ENCODE measurements at places on chromosomes 16 and 17.

- DNase-seq = no peak
Measured at GRCh38 chr17:71011391-71011790, 842.1 kb downstream of the KCNJ2 start.

GRCh38 chr17:29579866-29580771 is 9.3 kb downstream of the GIT1 start:
- peak; percentile 68 for DNase-seq

DNA sequence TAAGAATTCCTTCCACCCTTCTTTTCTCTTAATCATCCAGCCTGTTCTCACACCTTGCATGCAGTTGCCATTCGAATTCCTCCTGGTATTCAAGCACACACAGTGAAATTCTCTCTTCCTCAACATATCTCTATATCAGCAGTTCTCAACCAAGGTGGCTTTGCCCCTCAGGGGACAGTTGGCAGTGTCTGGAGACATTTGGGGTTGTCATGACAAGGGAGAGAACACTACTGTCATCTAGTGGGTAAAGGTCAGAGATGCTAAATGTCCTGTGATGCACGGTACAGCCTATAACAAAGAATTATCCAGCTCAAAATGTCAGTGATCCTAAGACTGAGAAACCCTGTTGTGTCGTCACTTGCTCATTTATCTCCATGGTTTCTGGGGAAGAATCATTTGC is 94.8 kb upstream of the CPHXL start:
- no peak for DNase-seq

DNA sequence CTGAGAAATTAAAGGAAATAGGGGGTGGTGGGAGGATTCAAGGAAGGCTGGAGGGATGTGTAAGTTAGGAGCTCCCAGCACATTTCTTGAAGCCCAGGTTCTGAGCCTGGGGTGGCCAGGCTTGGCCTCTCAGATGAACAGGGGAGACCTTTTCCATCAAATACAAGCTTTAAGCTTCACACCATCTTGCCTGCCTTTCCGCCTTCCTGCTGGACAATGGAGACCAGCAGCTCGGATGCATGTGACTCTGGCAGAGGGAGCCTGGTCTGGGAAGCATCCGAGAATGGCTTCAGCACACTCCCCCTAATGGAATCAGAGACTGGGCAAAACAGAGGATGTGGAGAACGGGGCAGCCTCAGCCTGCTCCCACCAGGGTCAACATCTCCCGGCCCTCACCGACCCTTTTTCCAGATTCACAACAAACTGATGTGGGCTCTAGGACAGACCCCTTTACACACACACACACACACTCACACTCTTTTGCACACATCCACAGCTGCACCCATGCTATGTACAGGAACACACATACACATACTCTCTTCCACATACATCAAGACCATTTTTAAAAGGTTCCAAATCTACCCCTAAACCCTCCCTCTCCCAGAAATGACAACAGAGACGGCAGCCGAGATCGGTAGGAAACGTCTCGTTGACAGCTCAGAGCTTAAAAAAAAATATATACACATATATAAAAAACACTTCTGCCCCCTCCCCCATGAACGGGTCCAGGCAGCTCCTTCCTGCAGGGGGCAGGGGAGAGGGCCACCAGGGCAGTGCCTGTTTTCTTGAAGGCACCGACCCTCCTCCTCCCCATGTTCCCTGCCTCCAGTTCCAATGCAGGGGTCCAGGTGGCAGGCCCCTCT is 6.5 kb upstream of the ATXN7L3 start:
- no peak for DNase-seq

DNA sequence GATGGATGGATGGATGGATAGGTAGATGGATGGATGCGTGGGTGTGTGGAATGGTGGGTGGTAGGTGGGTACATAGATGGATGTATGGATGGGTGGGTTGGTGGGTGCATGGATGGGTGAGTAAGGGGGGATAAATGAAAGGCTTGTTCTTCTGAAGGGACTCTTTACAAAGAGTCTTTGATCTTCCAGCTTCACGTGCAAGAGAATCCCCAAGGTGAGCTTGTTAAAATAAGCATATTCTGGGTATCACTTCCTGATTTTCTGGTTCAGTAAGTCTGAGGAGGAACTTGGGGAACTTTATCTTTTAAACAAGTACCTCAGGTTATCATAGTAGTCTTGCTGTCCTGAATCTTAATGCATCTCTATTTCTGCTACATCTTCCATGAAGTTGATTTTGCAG is 639.1 kb downstream of the MAF start:
- DNase-seq = no peak

- no peak for DNase-seq
Measured at GRCh38 chr17:44661835-44662234, 5.6 kb downstream of the MEIOC start.

DNA sequence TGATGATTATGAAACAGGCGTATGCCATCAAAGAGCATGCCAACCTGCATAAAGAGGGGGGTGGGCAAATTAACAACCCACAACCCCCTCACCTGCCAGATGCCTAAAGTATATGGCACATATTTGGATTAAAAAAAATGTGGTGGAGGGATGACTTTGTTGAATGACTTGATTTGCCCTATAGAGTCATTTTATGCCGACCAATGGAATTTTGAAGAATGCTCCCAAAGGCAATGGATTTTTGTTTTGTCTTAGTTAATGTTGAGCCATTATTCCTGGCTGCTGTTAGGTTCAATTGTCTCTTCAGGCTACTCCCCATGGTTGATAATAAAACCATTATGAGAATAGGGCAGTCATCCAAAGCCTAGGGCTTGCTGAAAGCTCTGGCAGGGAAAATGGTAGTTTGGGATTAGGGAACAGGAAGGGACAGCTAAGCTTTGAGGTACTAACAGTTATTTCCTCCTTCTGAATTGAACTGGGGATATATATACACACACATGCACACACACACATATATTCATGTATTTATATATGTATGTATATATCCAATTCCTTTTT is 5.8 kb upstream of the CHCT1 start:
- no peak for DNase-seq

DNA sequence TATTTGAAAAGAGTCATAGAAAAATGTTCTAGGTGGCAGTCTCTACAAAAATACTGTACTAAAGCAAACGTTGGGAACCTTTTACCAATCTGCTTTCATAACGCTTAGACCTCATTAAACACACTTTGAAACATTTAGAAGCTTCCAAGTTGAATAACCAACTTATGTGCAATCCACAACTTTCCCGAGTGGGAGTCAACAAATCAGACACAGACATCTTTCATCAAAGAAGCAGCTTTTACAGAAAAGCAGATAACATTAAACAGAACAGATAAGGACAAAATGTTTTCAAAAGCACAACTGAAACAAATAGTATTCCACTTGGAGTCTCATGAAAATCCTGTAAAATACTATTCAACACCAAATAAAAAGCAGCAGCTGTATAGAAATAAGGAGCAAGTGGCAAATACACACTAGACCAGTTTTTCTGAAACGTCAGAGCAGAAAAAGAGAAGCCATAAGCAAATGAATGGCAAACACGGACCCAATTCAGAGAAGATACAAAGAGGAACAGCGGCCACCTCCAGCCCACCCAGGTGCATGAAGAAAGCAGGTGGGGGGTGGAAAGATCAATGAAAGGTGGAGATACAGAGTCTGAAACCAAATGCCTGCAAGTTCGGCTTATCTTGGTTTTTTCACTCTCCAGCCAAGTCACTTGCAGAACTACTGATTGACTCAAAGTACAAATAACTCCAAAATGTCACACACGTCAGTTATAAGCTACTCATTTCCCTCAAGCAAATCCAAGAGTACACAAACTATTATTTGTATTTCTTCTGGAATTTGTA is 18.4 kb upstream of the FBF1 start:
- no peak for DNase-seq

DNA sequence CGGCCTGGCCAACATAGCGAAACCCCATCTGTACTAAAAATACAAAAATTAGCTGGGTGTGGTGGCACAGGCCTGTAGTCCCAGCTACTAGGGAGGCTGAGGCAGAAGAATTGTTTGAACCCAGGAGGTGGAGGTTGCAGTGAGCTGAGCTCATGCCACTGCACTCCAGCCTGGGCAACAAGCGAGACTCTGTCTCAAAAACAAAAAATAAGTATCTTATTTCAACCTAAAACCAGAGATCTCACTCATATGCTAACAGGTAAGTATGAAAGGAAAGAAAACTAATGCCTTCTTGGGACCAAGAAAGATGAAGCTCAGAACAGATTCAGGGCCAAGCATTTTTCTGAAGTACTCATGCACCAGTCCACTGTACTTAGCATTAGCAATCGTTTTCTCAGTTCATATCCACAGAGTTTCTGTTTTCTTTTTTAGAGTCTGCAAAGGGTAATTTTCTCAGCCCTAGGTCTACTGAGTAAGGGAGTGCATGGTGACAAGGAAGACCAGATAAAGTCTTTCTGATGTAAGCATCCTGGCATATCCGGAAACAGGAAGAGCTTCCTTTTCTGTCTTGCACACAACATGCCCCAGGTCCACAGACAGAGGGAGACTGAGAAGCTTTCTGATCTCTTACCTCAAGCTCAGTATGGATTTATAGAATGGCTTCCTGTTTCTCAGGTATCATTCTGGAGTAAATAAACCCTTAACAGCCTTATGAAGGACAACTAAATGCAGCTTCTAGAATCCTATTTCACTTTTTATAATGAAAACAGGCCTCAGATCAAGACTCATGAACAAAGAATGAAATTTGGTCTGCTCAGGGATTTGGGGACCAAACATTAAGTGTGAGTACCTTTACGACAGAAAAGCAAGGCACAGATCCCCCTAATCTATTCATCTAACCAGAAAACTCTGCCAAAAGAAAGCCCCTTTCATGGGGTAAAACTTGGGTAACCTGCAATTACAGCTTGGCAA is 38.7 kb upstream of the FOXJ1 start:
- no peak for DNase-seq

DNA sequence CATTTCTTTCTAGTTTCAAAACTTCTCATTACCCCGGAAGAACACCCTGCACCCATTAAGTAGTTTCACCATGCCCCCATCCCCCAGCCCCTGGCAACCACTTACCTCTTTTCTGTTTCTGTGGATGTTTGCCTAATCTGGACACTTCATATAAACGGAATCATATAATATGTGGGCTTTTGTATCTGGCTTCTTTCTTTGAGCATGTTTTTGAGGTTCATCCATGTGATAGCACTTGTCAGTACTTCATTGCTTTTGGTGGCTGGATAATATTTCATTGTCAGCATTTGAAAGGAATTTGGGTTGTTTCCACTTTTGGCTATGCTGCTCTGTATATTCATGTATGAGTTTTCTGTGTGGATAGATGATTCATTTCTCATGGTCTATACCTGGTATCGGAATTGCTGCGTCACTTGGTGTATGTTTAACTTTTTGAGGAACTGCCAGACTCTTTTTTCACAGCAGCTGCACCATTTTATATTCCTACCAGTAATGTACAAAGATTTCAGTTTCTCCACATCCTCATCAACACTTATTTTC is 30.0 kb upstream of the SLC5A10 start:
- no peak for DNase-seq

DNA sequence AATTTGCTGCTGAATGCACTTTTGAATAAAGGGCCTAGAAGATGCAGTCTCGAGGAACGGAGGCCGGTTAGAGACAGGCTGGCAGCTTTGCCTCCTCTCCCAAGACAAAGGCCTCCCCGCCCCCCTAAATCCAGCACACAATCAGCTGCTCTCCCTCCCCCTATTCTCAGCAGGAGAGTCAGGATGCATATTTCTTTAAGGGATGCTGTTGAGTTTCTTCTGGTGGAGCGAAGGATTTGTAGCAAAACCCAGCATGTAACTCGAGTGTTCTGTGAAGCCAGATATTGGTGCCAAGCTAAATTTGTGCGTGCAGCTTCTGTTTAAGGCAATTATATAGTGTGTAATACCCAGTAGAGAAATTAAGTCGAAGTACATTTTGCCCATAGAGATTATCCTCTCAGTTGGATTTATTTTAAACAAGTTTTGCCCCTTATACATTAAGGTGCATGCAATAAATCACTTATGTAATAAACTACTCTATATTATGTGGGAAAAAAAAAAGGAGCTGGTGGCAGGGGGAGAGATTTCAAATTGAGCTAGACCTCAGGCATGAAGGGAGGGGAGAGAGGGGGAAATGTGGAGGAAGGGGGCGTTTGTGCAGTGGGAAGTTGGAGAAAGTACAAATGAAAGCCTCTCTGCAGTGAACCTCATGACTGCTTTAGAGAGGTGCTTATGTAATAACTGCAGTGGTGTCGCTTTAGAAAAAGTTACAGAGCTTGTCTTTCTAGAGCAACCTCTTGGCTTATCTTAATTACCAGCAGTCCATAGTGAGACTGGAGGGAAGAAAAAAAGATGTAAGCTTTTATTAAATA is 599.2 kb downstream of the MAF start:
- no peak for DNase-seq

DNA sequence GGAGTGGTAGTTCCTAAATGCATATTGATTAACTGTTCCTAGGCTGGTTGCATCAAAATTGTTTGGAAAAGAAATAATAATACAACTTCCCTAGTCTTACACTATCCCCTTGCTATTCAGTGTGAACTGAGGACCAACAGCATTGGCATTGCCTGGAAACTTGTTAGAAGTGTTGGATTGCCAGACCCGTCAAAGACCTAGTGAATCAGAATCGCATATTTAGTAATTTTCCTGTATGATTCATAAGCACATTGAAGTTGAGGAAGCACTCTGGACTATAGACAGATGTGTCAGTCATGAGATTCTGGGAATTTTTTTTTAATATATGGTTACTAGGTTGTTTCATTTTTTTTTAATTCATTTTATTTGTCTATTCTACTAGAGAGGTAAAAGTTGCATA is 34.7 kb upstream of the KCNJ16 start:
- DNase-seq = no peak

DNA sequence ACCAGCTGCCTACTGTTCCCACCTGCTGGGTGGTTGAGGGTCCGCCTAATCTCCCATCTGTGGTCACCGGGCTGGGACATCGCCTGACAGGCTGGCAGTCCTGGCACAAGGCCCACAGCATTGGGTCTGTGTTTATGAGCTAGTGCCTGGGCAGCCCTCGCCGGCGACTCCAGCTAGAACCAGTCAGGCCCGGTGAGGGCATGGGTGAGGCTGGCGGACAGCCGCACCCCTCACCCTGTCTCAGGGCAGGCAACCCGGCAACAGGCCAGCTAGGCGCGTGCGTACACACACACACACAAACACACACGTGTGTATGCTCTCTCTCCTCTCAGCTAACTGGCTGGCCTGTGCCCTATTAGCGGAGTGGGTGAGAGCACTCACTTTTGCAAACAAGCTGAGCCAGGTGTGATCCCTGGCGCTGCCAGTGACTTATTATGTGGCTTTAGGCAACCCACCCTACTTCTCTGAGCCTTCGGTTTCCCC is 10.4 kb downstream of the HSD11B2 start:
- no peak for DNase-seq

DNA sequence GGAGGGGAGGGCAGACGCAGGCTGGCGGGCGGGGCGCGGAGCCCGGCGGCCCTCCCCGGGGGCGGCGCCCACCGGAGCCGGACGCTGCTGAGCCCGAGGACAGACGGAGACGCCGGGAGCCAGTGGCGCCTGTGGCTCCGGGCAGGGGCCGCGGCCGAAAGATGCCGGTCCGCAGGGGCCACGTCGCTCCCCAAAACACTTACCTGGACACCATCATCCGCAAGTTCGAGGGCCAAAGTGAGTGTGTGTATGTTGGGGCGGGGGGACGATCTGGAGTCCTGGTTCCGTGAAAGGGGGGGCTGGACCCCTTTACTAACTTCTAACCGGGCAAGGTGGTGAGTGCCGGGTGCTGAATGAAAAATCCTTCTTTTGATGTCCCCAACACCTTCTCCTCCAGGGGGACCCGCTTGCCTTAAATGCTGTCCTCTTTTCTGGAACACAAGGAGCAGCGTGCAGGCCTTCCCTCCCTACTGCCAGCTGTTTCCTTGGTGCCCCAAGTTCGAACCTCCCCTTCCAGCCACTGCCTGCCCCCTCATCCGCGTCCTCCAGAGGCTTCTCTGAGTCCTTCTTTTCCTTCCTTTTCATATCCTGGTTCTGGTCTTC is at the start of gene KCNH6:
KCNH6 (plus strand) TSS at position 106 of the 603 bp plus-strand sequence; CDS start at position 162, 56 bp downstream.
- no peak for DNase-seq

GRCh38 chr16:47920709-47921108 is 235.1 kb downstream of the ABCC12 start:
- DNase-seq = no peak

Data from stimulated activated CD8-positive, alpha-beta memory T cell treated with anti-CD3 and anti-CD28 coated beads, Interleukin-15, amount 100 ng/mL, for 24 hours (primary cell).